ENCODE measurements at places on chromosomes 5 and 9.

- no peak for DNase-seq
Measured at GRCh38 chr9:134375011-134375390, 48.7 kb downstream of the RXRA start.

GRCh38 chr5:138029501-138029900 is 3.4 kb downstream of the FAM13B start:
- DNase-seq = no peak

DNA sequence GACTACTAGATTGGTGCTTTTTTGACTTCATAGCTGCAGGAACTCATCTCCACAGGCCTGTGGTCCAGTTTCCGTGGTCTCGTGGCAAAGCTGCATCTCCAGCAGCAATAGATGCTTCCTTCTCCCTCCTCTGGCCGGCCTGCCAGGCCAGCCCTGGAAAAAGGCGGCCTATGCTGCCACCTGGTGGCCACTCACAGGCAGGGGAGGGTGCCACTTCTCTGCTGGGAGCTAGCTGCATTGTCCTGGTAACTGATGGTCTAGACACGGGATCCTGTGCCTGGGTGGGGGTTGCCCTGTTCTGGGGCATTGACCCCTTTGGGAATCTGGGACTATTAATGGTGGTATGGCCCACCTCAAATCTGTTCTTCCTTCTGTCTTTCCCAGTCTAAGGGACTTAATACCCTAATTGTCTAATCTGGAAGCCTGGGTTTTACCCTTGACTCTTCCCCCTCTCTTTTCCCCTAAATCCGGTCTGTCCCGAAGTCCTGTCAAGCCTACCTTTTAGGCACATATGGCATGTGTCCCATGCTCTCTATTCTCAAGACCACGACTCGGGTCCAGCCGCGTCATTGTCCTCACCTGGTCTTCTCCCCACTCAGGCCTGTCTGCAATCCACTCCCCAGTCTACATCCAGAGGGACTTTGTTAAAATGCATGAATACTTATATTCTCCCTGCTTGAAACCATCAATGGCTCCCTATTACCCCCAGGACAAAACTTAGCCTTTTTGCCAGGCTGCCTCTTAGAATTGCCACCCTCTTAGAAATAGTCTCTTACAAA is 20.1 kb upstream of the PTGS1 start:
- DNase-seq = peak; percentile 72

- no peak for DNase-seq
Measured at GRCh38 chr5:72649449-72649848, 142.2 kb upstream of the ZNF366 start.

GRCh38 chr5:128264564-128265360 is 181.2 kb downstream of the SLC12A2 start:
- DNase-seq = no peak

DNA sequence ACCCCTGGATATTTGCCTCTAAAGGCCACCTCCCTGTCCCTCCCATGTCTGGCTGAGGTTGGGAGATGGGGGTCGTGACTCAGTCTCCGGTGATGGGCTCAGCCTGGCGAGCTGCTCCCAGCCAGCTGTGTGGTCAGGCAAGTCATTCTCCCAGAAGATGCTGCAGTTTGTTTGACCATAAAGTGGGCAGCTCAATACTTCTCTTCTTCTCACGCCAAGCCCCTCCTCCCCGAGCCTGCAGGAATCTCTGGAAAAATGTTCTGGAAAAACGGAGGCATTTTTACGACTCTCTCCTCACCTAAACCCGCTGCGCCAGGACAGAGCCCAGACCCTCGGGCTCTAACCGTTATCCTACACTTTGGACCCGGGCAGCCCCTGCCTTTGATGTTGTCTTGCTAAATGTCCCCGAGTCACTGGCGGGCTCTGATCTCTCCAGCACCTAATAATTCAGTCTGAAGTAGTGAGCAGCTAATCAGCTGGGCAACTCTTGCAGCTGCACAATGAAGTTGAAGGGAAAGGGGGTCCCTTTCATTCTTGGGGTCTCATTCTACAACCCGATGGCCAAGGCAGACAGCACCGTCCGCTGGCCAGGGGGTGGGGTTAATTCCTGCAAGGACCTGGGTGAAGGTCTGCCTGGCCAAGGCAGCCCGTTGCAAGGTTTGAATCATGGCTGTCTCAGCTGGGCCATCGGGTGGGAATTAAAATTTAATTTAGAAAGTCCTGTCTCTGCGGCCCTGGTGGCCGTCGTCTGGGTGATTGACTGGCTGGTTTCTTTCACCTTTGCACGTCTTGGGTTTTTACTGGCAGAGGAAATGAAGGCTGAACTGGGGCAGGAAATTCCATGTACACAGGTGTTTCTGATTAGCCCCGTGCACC is 12.3 kb downstream of the DCANP1 start:
- no peak for DNase-seq

DNA sequence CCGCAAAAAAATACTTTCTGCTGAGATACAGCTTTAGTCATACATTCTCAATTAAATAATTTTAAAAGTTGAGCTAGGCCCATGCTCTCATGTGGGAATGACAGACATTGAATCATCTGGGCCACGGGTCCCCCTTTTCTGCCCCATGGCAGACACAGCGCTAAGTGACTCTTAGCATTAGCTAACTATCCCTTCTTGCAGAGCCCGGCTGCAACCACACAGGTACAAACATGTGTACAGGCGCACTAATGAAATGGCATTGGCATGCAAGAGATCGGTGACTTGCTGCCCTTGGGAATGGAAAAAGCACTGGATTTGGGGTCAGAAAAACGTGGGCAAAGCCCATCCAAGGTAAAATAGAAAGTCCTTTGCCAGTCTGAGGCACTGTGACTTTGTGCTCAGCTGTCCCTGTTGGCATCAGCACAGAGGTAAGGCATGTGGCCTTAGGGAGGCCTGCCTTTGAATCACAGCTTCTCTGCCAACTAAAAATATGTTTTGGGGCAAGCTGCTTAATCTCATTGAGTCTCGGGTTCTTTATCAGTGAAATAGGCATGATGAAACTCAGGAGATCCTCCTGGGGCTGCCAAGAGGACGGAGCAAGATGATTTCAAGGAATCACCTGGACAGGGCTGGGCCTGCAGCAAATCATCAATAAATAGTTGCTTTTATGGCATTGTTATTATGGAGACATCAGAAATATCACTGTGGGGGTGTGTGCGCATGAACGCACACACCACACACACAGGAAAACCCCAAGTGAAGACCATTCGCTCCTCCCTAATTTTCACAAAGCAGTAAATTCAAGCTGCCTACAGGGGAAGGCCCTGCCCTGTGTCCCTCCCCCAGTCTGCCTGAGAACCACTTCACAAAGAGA is 54.2 kb downstream of the WHRN start:
- DNase-seq = no peak

GRCh38 chr5:122402955-122403685 is 91.1 kb downstream of the SNCAIP start:
- no peak for DNase-seq

DNA sequence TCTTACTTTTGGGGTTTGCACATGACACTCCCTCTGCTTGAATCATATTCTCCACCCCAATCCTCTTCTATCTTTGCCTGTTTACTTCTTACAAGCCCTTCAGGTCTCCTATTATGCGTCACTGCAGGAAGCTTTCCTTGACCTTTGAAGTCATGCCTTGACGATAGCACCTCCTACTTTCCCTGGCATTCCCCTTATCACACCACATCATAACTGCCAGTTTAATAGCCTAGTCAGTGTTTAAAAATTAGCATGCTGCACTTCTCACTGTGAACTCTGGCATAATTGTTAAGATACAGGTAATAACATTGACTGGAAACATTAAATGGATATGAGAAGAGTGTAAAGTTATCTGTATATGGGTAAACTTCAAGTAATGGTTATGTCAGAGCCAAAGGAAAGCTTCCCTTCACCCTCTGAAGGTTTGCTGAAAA is 37.1 kb upstream of the CEP120 start:
- DNase-seq = no peak

DNA sequence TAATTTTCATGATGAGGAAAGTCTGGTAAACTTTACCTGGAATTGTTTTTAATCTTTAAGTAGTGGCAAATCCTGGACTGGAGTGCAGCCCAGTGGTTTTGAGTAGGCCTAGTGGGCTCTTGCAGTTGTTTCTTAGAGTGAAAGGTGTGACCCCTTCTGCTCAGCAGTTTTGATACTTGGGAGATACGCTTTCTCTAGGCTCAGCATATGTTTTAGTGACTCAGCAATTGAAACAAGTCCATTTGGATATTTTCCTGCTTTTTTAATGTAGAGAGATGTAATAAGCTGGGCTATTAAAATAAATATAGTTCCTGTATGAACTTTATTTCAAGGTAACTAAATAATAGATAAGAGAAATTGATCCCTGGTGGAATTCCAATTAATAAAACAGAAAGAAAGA is 6.0 kb downstream of the POLR3G start:
- DNase-seq = no peak

GRCh38 chr5:24381861-24382489 is 262.8 kb downstream of the CDH10 start:
- no peak for DNase-seq

DNA sequence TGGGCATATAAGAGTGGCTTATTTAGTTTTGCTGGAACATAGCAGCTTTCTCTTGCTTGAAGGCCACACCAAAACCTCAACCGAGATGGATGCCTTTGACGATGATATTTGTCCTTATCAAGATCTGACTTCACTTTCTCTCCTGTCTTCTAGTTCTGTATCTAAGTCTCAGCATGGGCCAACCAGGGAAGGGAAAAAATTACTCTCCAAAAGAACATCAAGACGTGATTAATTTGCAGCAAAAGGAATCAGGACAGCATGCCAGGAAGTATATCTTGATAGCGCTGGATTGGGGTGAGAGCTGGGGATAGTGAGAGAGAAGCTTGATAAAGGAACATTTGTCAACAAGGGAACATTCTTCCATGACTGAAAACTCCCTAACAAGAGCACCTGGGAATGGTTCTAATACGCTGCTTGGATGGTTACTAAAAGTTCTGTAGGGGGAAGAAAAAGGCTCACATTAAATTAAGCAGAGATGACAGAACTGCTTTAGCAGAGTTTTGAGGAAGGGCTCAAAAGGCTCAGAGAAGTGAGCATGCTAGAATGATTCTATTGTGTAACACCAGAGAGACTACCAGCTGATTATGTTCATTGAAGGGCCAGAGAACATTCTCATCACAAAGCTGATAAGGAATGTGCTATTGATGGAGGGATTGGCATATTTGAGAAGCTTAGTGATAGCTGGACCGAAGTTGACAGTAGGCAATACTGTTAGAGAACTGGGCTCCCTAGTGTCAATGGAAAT is 21.6 kb upstream of the ANXA1 start:
- no peak for DNase-seq

GRCh38 chr9:86434039-86434726 is 80.0 kb upstream of the TUT7 start:
- no peak for DNase-seq

GRCh38 chr9:22210262-22210661 is 201.2 kb upstream of the CDKN2B start:
- DNase-seq = no peak

DNA sequence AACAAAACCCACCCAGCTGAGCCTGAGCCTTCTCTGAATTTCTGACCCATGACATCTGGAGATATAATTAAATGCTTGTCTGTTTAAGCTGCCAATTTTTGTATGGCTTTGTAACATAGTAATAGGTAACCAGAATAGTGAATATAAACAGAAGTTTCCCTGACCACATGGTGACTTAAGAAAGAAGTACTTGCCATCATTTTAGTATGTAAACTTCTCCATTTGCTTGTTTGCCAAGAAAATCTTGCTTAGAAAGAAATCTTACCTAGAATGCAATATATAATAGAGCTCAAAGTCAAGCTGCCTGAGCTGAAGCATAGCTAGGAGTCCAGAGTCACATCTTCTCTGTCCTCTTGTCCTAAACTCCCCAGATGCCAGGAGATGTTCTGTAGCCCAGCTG is 117.0 kb downstream of the PCSK1 start:
- DNase-seq = no peak

- DNase-seq = no peak
Measured at GRCh38 chr9:93910598-93910997, 44.6 kb downstream of the BARX1 start.

- no peak for DNase-seq
Measured at GRCh38 chr9:8733131-8733954, 933.8 kb upstream of the DMAC1 start.

GRCh38 chr5:76337953-76338451 is 65.1 kb upstream of the IQGAP2 start:
- no peak for DNase-seq

- DNase-seq = no peak
Measured at GRCh38 chr5:56430422-56430821, 197.3 kb upstream of the ANKRD55 start.

- DNase-seq = no peak
Measured at GRCh38 chr5:142221091-142221860, 103.5 kb downstream of the SPRY4 start.

GRCh38 chr5:177493795-177494345 is 3.5 kb downstream of the PDLIM7 start:
- no peak for DNase-seq

DNA sequence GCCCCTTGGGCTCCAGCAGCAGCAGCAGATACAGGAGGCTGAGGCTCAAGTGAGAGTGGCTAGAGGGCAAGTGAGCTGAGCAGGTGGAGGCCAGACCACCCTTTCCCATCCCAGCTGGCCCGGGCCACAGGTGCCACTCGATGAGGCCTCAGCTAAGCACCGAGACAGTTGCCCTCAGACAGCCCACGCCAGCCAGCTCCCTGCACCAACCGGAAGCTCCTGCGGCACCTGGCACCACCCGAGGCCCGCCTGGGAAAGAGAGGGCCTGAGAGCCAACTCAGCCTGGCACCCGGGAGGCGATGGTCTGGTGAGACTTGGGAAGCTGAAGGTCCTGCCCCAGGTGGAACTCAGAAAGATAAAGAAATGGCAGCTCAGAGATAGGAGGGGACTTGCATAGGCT is 28.3 kb upstream of the TTLL11 start:
- DNase-seq = no peak

- DNase-seq = no peak
Measured at GRCh38 chr9:76433406-76433805, 25.6 kb upstream of the GCNT1 start.

DNA sequence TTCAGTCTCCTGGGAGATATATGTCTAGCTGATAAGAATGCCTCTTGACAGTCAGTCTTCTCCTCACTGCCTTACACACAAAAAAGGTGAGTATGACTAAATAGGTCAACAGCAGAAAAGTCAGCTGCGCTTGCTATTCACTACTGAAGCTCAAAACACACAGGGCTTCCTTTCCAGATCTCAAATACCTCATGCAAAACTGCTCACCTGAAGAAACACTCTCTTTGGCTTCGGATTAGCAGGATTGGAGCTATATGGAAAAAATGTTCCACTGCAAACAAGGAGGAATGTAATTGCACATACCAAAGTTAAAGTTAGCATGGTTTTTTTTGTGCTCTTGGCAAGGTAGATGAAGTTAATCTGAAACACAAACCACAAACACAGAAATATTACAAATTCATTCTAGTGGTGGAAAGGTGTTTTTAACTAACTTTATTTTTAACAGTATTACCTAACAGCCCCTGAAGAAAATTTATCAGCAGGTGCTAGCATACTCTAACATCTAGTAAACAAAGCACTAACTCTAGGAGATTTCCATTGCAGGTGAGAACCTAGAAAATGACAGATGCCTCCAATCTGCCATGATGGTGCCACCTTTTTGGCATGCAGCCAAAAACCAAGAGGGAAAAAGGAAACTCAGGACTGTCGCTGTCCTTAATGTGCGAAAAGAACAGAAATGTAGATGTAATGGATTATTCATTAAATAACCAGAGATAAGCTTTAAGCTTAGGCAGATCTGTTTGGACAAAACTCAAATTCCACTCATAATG is 31.8 kb downstream of the ERMP1 start:
- DNase-seq = no peak

- DNase-seq = no peak
Measured at GRCh38 chr5:311963-312362, 9.6 kb upstream of the AHRR start.
